Chondrocyte (in vitro differentiated cells): ENCODE measurements at places on chromosomes 5 and 9.

- H3K4me1 ChIP-seq, result no peaks in the 10 kb centered on the region
- DNase-seq, result no peak
- H3K4me3 ChIP-seq, result no peak overlapping the region
- H3K36me3 ChIP-seq, result peaks cover 8% of the 10 kb centered on the region
- H3K27me3 ChIP-seq, result peaks cover 27% of the 10 kb centered on the region
Measured at GRCh38 chr5:171606414-171607024, 179.1 kb upstream of the SMIM23 start.

- no peaks in the 10 kb centered on the region for H3K27me3 ChIP-seq
- H3K4me1 ChIP-seq, result no peaks in the 10 kb centered on the region
- no peak overlapping the region for H3K27ac ChIP-seq
- no peak for DNase-seq
- H3K36me3 ChIP-seq, result peaks cover 5% of the 10 kb centered on the region
Measured at GRCh38 chr5:125171641-125172040, 425.2 kb upstream of the ZNF608 start.

DNA sequence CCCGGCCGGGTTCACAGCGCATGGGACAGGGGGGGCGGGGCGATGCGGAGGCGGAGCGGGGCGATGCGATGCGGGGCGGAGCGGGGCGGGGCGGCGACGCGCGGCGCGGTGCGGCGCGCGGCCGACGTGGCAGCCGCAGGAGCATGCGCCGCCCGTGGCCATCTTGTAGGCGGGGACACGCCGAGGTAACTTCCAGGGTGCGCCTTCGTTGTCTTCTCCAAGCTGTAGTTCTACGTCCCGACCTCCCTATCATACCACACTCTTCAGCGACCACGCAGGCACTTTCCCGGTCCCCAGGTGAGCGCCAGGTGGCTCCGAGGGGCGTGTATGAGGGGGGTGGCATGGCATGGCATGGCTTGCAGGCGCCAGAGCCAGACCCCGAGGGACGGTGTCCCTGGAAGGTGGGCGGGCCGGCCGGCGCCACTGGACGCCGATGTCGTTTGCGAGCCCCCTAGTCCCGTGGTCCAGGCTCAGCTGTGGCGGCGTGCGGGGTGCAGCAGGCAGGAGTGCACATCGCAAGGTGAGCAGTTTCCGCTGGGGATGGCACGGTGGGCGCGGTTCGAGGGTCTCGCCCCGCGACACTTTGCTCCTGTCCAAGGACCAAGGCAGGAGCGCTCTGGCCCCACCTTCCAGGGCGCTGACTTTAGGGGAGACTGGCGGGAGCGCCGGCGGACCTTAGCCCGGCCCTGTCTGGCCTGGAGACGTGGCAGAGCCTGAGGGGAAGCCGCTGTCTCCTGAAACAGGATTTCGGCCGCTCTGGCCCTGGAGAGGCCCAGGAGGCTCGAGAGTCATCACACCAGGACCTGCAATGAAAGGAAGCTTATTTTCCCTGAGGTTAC lies at the start of gene PRRC1:
TSS of gene PRRC1 (plus strand) at position 161 of the 839 bp plus-strand sequence. CDS start 5,840 bp downstream, outside the sequence.
- H3K4me1 ChIP-seq, result peaks cover 43% of the 10 kb centered on the region
- peak within 1 kb of the TSS; percentile 96 for H3K27ac ChIP-seq
- peaks cover 23% of the 10 kb centered on the region for H3K36me3 ChIP-seq
- H3K27me3 ChIP-seq, result no peaks in the 10 kb centered on the region
- DNase-seq, result no peak

DNA sequence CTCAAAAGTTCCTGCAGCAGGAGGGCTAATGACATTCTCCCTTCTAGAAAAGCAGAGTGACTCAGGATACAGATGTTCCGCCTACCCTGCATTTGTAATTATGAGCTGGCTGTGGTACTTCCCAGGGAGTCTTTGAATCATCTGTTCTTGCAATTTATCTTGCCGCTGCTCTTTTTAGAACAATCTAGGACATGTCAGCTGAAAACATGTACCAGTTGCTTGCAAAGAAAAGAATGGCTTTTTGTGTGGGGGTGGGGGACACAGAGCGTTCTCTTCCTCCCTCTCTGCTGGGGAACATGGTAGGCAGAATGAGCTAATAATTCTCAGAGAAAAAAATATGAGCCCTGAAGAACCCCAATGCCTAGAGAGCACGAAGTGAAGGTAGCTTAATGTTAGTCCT lies 51.7 kb upstream of the TUT7 start:
- H3K36me3 ChIP-seq, result no peaks in the 10 kb centered on the region
- H3K27ac ChIP-seq, result peak overlapping the region; percentile 86
- H3K4me1 ChIP-seq, result peaks cover 31% of the 10 kb centered on the region

DNA sequence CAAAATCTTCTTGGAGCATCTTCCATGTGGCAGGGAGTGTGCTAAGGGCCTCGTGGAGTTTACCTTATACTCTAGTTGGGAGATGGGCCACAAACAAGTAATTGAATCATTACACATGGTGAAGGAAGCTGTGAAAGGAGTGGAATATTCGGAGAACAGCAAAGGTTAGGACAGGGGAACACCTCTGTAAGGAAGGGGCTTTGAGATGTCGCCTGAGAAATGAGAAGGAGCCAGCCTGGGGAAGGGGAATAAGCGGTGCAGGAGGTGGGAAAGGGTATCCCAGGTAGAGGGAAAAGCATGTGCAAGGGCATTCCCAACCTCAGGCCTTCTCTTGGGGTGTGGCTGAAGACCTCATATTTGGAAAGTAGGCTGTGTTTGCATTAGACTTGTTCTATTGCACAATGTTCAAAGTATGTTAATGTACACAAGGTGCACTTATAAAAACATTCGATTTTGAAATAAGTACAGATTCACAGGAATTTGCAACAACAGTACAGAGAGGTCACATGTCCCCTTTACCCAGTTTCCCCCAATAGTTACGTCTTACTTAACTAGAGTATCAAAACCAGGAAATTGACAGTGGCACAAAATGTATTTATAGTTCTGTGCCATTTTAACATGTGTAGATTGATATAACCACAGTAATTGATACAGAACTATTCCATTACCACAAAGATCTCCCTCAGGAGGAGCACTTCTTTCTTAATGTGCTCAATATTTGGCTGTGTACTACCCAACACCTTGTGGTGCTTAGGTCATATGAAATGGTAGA lies 2.4 kb upstream of the STOM start:
- DNase-seq, result no peak
- H3K27ac ChIP-seq, result peak overlapping the region; percentile 46
- no peaks in the 10 kb centered on the region for H3K36me3 ChIP-seq
- no peak overlapping the region for H3K4me3 ChIP-seq

DNA sequence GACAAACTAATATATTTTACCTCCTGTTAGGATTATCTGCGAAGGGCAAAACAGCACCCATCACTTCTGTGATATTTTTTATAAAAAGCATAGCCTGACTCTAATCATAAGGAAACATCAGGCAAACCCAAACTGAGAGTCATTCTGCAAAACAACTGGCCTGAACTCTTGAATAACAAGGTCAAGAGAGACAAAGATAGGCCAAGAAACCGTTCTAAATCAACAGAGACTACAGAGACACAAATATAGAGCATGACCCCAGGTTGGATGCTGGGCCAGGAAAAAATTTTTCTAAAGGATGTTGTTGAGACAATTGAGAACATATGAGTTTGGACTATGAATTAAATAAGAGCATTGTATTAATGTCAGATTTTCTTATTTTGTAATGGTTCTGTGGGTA lies 384.9 kb downstream of the NFIB start:
- H3K4me1 ChIP-seq, result peaks cover 5% of the 10 kb centered on the region
- no peak overlapping the region for H3K27ac ChIP-seq
- H3K36me3 ChIP-seq, result no peaks in the 10 kb centered on the region
- DNase-seq, result no peak
- H3K27me3 ChIP-seq, result no peaks in the 10 kb centered on the region

DNA sequence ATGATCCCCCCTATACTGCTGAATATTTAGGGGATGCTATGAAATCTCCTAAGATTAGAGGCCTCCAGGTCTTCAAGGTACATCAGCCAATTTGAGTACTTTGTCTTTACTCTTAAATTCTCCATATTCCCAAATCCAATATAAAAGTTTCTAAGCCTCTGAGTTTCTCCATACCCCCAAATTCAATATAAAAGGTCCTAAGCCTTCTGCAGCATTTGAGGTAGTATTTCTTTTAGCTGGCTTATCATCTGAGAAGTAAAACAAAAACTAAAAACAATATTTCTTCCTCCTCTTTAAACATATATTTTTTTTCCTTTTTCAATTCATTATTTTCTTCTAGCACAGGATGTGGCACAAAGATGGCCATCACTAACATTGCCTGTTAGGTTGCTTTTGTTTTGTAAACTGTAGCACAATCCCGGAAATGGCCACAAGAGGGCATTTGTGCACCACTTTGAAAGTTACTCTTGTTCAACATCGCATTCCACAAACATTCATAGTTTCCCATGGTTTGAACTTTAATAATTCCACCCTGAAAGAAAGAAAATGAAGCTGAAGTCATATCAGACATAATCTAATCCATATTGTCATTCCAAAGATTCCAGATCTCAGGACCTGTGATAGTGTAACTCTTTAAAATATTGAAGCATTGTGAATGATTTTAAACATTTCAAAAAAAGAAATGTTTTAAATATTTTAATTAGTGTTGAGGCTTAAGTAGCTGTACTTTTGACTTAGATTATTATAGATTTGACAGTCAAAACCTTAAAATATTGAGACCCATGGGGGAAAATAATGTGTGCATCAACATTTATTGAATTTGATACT lies 21.0 kb upstream of the SCGB3A2 start:
- H3K4me1 ChIP-seq, result peaks cover 3% of the 10 kb centered on the region
- H3K27ac ChIP-seq, result no peak overlapping the region
- DNase-seq, result no peak
- no peak overlapping the region for H3K4me3 ChIP-seq
- peaks cover 36% of the 10 kb centered on the region for H3K27me3 ChIP-seq

DNA sequence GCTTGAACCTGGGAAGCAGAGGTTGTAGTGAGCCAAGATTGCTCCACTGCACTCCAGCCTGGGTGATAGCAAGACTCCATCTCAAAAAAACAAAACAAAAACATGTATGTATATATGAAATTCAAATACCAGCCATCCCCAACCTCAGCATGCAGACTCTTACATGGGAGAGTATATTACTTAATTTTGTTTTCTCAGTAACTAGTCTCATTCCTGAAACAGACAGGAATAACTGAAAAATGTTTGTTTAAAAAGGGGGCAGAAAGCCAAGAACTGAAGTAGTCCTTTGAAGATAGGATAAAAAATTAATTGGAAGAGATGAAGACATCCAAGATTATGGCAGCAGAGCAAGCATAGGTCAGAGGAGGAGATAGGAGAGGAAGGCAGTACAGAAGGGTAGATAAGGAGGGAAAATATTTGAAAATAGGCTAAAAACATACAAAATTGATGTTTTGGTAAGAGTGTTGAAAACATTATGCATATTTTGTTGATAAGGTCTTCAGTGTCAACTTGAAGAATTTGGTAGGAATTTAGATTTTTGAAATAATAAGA lies 309.9 kb downstream of the MAT2B start:
- no peaks in the 10 kb centered on the region for H3K36me3 ChIP-seq
- no peak for DNase-seq
- H3K27ac ChIP-seq, result no peak overlapping the region
- H3K27me3 ChIP-seq, result no peaks in the 10 kb centered on the region
- no peaks in the 10 kb centered on the region for H3K4me1 ChIP-seq
- H3K4me3 ChIP-seq, result no peak overlapping the region

DNA sequence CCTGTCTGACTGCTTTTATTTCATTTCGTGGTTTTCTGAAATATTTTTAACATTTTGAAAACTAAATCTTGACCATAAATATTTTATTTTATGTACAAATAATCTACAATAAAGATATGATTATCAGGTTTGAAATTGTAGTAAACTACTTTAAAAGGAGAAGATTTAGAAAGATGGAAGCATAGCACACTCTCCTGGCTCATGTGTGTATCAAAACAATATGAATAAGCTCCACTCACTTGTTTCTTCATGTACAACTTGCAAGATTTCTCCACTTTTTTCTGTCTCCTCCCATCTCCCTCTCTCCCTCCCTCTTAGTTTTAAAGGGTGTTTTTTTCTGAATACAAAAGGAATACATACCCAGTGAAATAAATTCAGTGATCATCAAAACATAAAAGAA lies 15.4 kb upstream of the VPS13A start:
- peak overlapping the region; percentile 2 for H3K27ac ChIP-seq
- no peaks in the 10 kb centered on the region for H3K27me3 ChIP-seq
- no peak for DNase-seq

GRCh38 chr9:97632248-97632984 lies 752 bp downstream of the TSTD2 start:
- no peaks in the 10 kb centered on the region for H3K27me3 ChIP-seq
- peaks cover 39% of the 10 kb centered on the region for H3K4me1 ChIP-seq
- H3K27ac ChIP-seq, result peak overlapping the region; percentile 100
- peak overlapping the region; percentile 85 for H3K4me3 ChIP-seq

DNA sequence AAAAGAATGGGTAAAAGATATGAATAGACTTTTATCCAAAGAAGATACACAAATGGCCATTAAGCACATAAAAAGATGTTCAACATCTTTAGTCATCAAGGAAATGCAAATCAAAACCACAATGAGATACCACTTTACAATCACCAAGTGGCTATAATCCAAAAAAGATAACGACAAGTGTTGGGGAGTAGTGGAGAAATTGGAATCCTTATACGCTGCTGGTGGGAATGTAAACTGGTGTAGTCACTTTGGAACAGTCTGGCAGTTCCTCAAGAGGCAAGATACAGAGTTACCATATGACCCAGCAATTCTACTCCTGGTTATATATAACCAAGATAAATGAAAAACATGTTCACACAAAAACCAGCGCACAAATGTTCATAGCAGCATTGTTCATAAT lies 234.9 kb downstream of the SPATA31D1 start:
- no peak overlapping the region for H3K4me3 ChIP-seq
- peaks cover 5% of the 10 kb centered on the region for H3K36me3 ChIP-seq
- H3K27me3 ChIP-seq, result no peaks in the 10 kb centered on the region
- H3K27ac ChIP-seq, result no peak overlapping the region
- H3K4me1 ChIP-seq, result no peaks in the 10 kb centered on the region

DNA sequence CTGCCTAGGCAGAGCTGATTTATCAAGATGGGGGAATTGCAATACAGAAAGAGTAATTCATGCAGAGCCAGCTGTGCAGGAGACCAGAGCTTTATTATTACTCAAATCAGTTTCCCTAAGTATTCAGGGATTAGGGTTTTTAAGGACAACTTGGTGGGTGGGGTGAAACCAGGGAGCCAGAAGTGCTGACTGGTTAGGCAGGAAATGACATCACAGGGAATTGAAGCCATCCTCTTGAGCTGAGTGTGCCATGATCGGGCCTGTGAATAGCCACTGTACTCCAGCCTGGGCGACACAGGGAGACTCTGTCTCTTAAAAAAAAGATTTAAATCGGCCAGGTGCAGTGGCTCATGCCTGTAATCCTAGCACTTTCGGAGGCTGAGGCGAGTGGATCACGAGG lies 45.3 kb upstream of the CDK5RAP2 start:
- peak overlapping the region; percentile 61 for H3K27ac ChIP-seq
- H3K4me3 ChIP-seq, result no peak overlapping the region
- H3K36me3 ChIP-seq, result peaks cover 2% of the 10 kb centered on the region
- no peak for DNase-seq

DNA sequence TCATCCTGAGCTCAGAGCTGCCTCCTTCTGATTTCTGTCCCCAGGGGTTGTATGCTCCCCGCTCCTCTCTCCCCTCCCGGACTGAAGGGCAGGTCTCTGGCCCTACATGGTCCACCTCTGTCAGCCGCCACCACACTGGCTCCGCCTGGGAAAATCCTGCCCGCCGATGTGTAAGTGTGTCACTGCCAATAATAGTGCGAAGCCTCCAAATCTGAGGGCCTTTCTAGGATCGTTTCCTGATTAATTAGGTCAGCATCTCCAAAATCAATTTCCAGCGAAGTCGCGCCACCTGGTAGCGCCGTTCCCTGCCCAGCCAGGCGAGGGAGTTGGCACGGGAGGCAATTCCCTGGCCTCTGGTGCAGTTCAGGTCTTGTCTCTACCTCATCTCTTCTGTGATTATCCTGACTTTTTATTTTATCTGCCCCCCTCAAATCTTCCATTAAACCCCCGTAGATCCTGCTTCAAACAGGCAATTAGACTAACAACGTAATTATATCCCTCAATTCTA lies 73.5 kb downstream of the ZNF618 start:
- peaks cover 28% of the 10 kb centered on the region for H3K4me1 ChIP-seq
- no peak overlapping the region for H3K27ac ChIP-seq
- no peak overlapping the region for H3K4me3 ChIP-seq
- DNase-seq, result no peak
- H3K27me3 ChIP-seq, result no peaks in the 10 kb centered on the region
